ENCODE measurements at places on chromosomes 7 and 10.
A peak's percentile ranks its signal among the peaks of the same experiment; 100 is the strongest.

- DNase-seq: no peak
These were observed 37.7 kb downstream of the ASB13 start for GRCh38 chr10:5628451-5629302.

DNA sequence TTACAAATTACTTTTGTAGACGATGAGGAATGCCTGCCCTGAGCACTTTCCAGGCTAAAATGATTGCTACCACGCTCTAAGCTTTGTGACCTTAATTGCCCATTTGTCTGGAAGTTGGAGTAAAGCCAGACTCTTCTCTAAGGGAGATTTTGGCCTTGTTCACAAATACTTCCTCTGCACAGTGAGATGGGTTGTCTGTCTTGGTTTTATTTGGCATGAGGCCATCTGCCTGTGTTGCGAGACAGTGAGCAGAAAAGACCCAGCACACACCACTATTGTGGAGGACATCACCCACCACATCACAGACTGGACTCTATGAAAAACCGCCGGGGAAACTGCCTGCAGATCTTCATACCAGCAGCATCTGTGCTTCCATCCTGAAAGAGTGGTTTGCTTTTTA is 138.4 kb downstream of the BICC1 start:
- no peak for DNase-seq

DNA sequence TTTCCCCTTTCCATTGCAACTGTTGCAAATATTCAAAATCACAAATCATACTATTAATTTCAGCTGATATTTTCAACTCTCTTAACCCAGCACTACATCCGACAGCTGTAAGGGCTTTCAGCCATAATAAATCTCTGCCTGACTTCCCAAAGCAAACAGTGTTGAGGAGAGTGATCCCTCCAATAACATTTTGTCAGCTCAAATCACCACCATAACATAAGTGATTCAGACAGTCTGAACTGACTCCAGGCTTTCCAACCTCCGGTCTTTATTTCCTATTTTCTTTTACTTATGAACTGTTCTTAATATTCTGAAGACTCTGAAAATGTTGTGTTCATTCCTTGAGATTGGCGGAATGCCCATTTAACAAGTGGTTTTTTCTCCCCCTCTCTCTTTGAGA is 1085.9 kb downstream of the GATA3 start:
- no peak for DNase-seq

DNA sequence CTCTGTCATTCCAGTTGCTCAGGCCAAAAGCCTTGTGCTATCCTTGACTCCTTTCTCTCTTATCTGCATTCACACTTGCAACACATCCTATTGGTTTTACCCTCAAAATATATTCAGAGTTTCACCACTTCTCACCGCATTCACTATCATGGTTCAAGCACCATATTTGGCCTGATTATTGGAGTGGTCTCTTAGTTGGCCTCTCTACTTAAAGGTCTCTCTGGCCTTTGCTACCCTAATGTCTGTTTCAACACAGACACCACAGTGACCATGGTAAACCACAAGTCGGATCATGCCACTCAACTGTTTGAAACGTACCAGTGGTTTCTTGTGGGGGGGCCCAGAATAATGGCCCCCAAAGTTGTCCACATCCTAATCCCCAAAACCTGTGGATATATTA is 15.2 kb upstream of the PDZD8 start:
- DNase-seq: no peak

DNA sequence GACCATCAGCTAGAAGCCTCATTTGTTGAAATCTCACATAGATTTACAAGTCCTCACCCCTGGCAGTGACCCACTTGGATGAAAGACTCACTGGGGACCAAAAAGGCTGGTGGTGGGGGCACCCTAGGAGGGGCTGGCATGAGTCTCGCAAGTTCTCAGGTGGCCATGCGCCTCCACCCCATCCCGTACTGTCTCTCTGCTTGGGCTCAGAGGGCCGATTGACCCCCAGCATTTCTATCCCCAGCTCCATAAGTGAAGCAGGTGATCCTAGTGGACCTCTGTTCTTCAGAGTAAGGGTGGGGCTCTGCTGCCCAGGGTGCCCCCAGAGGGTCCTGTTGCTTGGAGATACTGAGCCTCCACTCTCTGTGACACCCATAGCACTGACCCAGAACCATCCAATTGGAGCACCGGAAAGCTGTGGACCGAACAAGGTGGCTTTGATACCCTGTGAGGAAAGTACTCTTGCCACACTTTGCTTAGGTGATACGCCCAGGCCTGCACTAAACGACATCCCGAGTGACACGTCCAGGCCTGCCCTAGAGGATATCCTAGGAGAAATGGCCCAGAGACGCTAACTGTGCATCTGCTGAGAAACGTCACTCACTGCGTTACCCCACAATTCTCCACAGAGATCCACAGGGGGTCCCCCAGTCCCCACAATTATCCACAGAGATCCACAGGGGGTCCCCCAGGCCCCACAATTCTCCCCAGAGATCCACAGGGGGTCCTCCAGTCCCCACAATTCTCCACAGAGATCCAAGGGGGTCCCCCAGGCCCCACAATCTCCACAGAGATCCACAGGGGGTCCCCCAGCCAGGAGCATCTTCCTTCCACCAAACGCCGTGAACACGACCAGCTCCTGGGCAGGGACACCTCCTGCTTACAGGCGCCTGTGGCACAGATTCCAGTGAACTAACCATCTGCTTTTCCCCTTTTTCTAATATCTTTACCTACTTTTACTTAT is 262.9 kb downstream of the PTPRN2 start:
- DNase-seq: no peak

DNA sequence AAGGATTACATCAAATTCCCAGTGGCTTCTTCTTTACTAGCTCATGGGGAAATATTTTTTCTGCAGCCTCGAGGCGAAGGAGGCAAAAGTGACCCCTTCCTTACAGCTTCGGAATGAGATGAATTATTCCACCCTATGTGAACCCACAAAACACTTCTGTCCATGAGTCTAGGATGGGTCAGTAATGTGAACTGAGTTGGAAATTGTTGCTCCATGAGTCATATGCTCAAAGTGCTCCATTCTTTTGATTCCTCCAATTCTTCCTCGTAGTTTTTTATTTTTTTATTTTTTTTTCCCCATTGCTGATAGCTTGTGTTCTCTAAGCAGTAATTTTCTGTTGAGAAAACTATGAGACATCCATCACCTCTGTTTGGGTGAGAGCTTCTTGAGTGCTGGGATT is 31.7 kb upstream of the FAM204A start:
- peak; percentile 9 for DNase-seq

DNA sequence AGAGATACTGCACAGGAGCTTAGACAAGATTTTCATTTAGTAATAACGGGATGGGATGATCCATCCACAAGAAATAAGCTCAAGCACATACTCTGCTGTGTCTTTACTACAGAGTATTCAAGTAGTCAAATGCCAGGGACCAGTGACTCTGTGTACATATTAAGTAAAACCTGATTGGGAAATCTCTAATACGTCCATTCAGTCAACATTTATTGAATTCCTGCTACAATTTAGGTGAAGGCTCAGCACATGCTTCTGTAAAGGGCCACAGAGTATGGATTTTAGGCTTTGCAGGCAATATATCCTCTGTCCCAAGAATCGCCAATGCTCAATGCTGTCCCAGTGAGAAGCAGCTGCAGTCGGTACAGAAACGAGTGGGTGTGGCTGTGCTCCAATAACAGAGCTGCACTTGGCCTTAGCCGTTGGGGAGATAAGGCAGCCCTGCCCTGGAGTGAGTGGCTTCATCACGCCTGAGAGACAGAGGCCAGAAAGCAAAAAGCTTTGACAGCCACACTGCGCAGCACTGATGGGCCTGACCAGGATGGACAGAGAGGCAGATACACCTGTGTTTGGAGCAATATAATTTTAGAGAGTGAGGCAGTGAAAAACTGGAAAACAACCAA is 186.8 kb downstream of the PARD3 start:
- DNase-seq: no peak

- no peak for DNase-seq
These were observed 187.7 kb upstream of the HGF start for GRCh38 chr7:81957517-81957916.
